ENCODE measurements at places on chromosomes 11 and 22.

- no peak for DNase-seq
These were observed 98.3 kb downstream of the CELSR1 start for GRCh38 chr22:46439111-46439510.

- DNase-seq: no peak
These were observed 89.4 kb downstream of the ARHGAP32 start for GRCh38 chr11:129102756-129103155.

DNA sequence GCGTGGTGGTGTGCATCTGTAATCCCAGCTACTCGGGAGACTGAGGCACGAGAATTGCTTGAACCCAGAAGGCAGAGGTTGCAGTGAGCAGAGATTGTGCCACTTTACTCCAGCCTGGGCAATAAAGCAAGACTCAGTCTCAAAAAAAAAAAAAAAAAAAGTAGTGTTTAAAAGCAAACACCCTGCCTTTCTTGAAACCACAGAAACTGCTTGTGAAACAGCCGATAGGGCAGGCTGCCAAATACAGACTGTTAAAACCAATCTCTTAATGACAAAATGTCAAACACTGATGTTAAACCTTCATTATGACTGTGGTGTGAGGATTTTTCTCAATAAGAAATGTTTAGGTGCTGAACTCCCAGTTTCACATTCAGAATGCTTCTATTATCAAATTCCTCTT, 27.3 kb downstream of the MARK2 start:
- no peak for DNase-seq

DNA sequence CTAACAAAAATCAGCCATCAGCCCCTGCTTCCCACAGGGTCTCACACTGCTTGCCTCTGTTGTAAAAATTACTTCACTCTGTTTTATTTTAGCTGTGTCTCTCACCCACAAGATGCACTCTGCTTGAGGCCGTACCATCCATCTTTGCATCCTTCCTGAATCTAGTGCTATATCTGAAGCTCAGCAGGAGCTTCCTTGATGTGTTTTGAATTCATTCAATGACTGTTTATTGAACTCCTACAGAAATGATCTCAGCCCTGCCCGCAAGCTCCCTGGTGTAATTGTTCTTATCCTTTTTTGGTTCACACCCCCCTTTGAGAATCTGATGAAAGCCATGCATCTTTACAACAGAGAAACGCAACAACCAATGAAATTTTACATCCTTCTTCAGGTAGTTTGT, 310.2 kb upstream of the ZC3H12C start:
- no peak for DNase-seq

DNA sequence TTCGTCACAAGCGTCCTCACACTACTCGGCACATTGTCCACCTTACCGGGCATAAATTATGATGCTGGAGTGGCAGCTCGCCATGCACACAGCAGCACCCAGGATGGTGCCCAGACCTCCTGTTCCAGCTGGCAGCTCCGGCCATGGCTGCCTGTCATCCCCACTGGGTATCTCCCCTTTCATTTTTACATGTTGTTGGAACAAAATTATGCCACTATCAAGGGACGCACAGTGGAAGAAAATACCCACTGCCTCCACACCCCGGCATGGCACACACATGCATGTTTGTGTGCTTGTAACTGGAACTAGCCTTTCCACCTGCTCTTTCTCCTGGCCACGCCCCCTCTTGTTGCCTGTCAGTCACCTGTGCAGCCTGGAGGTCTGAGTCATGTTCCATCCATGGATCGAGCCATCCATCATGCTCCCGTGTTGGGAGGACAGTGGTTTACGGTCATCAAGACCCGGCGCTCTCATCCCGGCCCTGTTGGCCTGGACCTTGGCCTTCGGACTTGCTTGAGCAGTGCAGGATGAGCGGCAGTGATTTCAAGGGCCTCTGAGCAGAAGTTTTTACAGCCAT, 1069.6 kb downstream of the BRD1 start:
- DNase-seq: no peak

- DNase-seq: no peak
These were observed 14.2 kb downstream of the SHANK3 start for GRCh38 chr22:50686794-50687193.

DNA sequence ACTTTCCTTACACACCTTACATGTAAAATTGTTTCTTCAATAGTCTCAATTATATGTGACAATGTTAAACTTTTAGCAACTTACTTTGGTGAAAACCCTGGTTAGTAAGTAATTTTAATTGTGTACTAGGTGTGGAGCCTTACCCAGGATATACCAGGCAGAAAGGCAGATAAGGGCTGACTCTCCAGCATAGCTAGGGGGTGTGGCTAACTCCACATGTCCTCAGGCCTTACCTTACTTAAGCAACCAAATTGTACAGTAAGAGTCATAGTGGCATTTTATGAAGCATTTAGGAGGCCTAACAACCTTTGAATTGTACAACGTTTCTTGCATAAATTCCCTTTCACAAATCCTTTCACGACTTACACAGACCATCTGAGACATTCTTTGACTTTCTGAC, 118.2 kb upstream of the OR9Q1 start:
- DNase-seq: no peak

DNA sequence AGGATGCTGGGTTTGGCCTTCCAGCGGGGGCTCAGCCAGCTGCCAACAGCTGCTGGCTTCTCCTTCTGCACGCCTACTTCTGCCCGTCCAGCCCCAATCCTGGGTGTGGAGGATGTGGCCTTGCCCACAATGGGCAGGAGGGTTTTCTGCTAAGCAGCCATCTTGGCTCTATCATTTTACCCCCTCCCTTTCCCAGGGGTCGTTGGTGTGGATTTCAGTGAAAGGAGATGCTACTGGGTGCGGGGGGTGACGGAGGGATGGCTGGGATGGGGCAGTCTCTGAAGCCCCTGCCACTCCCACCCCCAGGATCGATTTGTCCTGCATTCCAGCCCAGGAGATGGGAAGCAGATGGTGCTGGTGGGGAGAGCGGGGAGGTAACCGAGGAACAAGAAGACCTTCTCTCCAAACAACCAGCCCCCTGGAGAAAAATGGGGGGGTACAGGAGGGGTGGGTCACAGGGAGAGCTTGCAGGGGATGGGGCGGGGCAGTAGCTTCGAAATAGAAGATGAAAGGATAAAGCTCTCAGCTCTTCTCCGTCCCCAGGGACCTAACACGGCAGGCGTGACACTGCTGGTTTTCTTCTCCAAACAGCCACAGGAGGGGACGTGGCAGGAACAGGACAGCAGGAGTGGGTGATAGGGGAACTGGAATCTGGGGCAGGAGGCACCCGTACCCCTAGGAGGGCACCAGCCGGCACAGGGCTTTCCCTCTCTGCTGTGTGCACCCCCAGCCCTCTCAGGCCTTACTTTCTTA, 68.9 kb downstream of the NECTIN1 start:
- DNase-seq: peak; percentile 56

DNA sequence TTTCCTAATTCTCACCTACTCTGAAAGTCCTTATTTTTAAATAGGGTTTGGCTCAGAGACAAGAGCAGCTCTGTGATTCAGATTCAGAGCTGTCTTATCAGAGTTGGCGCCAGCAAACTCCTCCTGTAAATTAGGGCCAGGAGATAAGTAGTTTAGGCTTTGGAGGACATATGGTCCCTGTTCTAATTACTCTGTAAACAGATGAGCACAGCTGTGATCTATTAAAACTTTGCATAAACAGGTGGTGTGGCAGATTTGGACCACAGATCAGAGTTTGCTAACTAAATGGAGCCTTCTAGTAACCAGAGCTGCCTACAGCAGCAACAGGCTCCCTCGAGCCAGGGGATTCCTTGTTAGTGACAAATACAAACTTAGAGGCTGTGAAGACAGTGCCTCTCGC, 27.9 kb downstream of the YPEL1 start:
- no peak for DNase-seq

DNA sequence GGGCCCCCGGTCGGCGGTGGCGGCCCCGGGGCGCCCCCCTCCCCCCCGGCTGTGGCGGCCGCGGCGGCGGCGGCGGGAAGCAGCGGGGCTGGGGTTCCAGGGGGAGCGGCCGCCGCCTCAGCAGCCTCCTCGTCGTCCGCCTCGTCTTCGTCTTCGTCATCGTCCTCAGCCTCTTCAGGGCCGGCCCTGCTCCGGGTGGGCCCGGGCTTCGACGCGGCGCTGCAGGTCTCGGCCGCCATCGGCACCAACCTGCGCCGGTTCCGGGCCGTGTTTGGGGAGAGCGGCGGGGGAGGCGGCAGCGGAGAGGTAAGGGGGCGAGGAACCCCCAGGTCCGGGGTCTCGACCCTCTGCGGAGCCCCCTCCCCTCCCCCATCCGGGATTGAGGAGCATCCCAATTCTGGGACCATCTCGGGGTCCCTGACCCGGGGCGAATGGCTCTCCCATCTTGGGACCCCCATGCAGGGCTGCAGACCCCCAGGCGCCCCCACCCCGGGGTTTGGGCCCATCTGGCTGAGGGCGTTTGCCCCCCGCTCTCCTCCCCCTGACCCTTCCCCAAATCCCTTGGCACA, 431 bp downstream of the KMT2A start:
- DNase-seq: no peak

DNA sequence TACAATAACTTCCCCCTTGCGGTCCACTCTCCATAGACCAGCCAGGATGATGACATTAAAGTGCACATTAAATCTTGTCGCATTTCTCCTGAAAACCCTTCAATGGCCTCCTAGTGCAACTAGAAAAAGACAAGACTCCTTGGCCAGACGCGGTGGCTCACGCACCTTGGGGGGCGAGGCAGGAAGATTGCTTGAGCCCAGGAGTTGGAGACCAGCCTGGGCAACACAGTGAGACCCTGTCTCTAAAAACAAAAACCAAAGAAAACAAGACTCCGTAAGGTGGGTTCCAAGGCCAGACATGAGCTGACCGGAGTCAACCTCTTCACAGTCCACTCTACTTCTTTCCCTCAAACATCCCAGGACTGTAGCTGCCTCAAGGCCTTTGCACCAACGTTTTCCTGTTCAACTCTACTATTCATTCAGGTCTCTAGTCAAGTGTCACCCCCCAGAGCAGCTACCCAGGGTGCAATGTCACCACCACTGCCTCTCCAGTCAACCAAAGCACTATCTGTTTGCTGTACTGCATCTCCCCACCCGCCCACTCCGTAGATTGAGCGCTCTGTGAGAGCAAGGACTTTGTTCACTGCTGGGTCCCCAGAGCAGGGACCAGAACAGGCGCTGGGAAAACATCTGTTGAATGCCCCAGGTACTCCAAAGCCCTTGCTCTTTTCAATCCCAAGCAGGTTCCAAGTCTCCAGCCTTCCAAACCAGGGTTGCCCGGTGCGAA, 739 bp downstream of the ZMAT5 start:
- DNase-seq: no peak

- DNase-seq: no peak
These were observed 63.5 kb upstream of the ZC3H12C start for GRCh38 chr11:110029714-110030113.

- DNase-seq: no peak
These were observed 87.8 kb downstream of the SHANK2 start for GRCh38 chr11:71164621-71165020.

DNA sequence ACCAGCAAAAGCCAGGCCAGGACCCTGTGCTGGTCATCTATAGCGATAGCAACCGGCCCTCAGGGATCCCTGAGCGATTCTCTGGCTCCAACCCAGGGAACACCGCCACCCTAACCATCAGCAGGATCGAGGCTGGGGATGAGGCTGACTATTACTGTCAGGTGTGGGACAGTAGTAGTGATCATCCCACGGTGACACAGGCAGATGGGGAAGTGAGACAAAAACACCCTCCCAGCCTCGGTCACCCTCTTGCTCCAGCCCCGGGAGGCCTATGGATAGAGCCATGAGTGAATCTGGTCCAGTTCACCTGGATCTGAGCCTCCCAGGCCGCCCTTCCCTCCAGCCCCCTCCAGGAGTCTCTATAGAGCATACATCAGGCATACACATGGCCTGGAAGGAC, 115.2 kb upstream of the IGLL5 start:
- DNase-seq: no peak

DNA sequence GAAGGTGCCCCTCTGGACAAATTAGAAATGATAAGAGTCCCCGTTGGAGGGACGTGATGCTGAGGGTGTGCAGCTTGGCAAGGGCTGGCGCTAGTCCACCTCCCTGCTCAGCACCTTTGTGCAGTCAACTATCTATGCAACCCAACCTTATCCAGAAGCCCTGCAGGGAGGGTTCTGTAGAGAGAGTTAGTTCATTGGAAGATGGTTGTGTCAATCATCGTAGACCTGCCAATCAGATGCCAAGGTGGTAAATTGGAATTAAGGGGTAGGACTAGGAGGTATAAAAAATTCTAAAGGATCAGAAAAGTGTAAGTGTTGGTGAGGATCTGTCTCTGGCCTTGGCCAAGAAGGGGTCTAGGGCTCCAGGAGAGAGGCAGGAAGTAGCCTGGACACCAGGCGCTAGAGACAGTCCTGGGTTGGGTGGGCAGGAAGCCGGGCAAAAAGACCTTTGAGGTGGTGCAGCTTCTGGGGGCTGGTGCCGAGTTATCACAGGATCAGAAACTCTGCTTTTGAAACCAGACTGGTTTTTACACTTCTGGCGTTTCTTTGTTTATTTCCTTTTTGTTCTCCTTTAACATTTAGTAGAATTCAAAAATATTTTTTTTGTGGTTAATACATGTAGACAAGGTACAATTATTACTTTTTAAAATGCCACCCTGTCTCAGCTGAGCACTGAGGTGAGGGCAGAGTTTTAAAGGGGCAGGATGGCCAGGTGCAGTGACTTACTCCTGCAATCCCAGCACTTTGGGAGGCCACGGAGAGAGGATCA, 1.6 kb downstream of the C1QTNF6 start:
- DNase-seq: peak; percentile 6

GRCh38 chr11:22725079-22725478, 58.7 kb downstream of the GAS2 start:
- DNase-seq: no peak

DNA sequence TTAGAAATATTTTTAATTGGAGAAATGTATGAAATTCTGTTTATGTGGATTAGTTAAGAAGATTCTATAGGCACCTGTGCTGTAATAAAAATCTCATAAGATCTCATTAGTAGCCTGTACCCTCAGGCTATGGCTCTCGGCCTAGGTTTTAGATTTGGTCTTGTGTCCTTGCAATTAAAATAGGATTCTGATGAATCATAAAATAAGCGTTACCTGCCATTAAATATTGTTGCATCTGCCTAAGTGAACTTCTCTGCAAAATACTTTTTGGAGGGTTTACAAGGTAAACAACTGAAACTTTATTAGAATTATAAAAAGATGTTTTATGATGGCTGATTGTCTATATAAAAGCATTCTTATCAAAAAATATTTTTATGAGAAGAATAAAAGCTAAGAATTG, 804.1 kb upstream of the ANO3 start:
- no peak for DNase-seq

- DNase-seq: no peak
These were observed 125.2 kb upstream of the SPON1 start for GRCh38 chr11:13837286-13837685.

- DNase-seq: no peak
These were observed 4.7 kb downstream of the KCNJ1 start for GRCh38 chr11:128862406-128862805.

- DNase-seq: peak; percentile 44
These were observed 57.4 kb downstream of the CHST1 start for GRCh38 chr11:45607995-45608394.

- no peak for DNase-seq
These were observed 64.6 kb downstream of the ST3GAL4 start for GRCh38 chr11:126419801-126420697.

- no peak for DNase-seq
These were observed 180.6 kb upstream of the GRIA4 start for GRCh38 chr11:105429096-105429910.

All from glutamatergic neuron (in vitro differentiated cells).